ENCODE measurements at places on chromosomes 4 and X. TPM values are rescaled to one million over a fixed set of nuclear protein-coding genes. Genes with fewer than 3 reads are reported as not detected.

The MAP3K15 gene
- not detected for polyA plus RNA-seq

The CT45A10 gene
- not detected for polyA plus RNA-seq

The GPR119 gene
- not detected for polyA plus RNA-seq

The P2RY4 gene
- not detected for polyA plus RNA-seq

The IL3RA gene
- polyA plus RNA-seq = not detected

The SPANXN3 gene
- polyA plus RNA-seq = not detected

The F8A3 gene
- polyA plus RNA-seq = 8.4 TPM

The GPR34 gene
- 2.6 TPM for polyA plus RNA-seq

The SPANXA1 gene
- not detected for polyA plus RNA-seq

The AREG gene
- polyA plus RNA-seq = 1.8 TPM
